Effector memory CD8-positive, alpha-beta T cell (primary cell): ENCODE measurements at places on chromosomes 7 and 10.

DNA sequence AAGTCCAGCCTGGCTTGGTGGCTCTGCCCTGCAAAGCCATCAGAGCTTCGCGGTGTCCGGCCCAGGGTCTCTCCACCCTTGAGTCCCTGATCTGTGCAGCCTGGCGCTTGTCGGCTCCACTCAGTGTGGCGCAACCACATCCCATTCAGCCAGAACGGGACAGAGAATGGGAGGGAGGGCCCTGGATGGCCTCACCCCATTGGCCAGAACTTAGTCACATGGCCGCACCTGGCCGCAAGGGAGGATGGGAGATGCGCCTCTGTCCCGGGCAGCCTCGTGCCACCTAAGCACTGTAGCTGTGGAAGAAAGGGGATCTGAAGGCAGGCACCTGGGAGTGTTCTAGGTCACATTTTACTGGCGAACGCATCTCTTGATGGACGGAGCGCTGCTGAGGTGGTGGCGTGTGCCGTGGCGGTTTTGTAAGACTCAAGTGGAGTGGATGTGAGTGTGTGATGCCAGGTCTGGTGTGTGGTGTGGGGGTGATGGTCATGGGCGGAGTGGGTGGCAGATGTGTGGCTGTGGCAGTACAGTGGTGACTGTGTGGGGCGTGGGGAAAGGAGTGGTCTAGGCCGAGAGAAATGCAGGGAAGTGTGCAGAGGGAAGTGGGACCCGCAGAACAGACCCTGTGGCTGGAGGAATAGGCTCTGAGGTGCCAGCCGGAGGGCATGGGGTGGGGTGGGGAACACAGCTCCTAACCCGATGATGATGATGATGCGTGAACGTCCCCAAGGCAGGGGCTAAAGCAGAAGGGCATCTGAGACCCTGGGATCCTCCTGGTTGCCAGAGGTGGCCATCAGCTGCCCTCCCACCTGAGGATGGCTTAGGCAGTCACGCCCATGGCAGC is 19.0 kb downstream of the CLEC2L start:
- no peak for DNase-seq

GRCh38 chr7:105885387-105886111 is 9.2 kb upstream of the ATXN7L1 start:
- no peak for DNase-seq

DNA sequence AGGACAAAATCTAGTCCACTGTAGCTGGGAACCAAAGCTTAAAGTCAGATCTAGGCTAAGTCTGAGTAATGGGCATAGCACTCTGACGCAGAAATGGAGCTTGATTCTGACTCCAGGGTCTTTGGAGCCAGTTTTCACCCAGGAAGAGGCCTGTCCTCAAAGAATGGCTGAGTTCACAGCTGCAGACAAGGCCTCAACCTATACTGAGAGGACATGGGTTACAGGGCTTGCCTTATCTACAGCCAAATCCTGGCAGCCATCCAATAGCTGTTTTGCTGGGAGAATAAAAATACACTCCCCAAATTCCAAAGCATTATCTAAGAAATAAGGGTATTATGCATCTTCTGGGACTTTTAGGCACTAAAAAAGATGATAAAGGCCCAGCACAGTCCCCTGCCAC is 154.8 kb downstream of the RAPGEF5 start:
- DNase-seq: no peak

DNA sequence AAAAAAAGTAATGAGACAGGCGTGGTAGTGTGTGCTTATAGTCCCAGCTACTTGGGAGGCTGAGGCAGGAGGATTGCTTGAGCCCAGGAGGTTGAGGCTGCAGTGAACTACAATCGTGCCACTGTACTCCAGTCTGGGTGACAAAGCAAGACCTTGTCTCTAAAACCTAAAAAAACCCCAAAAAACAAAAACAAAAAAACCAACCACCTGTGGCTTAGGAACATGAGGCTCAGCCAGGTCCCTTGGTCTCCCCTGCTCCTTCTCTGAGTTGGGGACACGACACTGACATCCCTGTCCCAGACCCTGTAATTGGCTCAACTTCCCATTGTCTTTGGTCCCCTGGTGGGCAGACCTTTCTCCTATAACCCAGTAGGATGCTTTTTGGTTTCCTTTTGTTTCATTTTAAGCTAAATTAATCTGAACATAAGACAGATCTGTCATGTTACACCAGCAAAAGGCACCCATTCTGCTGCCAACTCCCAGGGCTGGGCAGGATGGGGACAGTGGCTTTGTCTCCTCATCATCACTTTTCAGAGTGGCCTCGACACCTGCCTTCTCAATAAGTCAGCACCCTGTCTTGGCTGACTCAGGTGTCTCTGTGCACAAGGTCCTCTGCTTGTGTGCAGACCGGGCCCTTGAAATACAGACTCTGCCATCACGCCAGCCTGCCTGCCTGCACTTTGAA is 74.4 kb downstream of the MYL10 start:
- DNase-seq: no peak

GRCh38 chr10:101563007-101563406 is 25.1 kb downstream of the POLL start:
- DNase-seq: no peak

DNA sequence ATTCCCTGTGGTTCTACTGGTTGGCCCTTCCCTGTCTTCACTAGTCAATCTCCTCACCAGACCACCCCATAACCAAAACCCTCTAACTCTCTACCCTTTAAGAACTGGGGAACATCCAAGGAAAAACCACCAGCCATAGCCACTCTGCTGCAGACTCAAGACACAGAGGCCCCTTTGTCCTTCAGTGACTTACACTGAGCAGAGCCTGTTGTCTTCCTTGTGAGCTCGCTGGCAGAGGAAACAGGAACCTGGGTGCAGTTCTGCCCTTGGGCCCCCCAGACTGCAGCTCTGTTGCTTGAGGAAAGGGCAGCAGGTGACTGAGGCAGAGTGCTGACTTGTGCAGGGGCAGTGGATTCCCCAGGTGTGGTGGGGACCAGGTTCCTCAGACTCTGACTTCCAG is 30.6 kb downstream of the ZC3HAV1 start:
- DNase-seq: no peak

GRCh38 chr7:50197549-50197948 is 104.5 kb upstream of the ZPBP start:
- DNase-seq: no peak

- no peak for DNase-seq
These were observed 5.4 kb downstream of the PPIA start for GRCh38 chr7:44801890-44802289.

- DNase-seq: no peak
These were observed 121.3 kb upstream of the MGMT start for GRCh38 chr10:129345763-129346162.

- DNase-seq: no peak
These were observed 158.9 kb downstream of the AKR1D1 start for GRCh38 chr7:138235207-138235606.

- DNase-seq: no peak
These were observed 142.0 kb downstream of the PTPRN2 start for GRCh38 chr7:158445421-158446175.

GRCh38 chr7:135706858-135707569 is 21.0 kb downstream of the SLC13A4 start:
- DNase-seq: no peak

GRCh38 chr10:109475711-109476421 is 447.4 kb downstream of the XPNPEP1 start:
- DNase-seq: no peak

- DNase-seq: no peak
These were observed 9.4 kb downstream of the MTG1 start for GRCh38 chr10:133403359-133403758.

DNA sequence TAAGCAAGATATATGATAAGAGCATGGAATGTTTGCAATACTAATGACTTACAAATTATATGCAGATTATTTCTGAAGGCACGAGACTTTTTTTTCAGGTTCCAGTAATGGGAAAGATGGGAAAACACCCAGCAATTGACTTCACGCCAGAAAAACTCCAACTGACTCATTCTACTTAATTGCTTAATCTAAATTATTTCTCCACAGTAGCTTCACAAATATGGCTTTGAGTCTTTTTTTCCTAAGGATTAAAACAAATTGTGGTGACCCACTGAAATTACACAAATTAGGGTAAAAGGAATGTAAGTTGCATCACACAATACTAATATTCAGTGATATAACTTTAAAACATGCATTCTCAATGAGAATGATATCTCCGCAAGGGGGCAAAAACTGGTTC is 138.7 kb downstream of the GNAI1 start:
- no peak for DNase-seq

- DNase-seq: no peak
These were observed 116.2 kb upstream of the AFAP1L2 start for GRCh38 chr10:114520453-114520852.

GRCh38 chr7:5526100-5526905 is 102.7 kb upstream of the TNRC18 start:
- peak; percentile 13 for DNase-seq

- DNase-seq: no peak
These were observed 19.5 kb upstream of the ITGB8 start for GRCh38 chr7:20310963-20311742.

GRCh38 chr7:49483142-49483541 is 290.3 kb upstream of the VWC2 start:
- no peak for DNase-seq

DNA sequence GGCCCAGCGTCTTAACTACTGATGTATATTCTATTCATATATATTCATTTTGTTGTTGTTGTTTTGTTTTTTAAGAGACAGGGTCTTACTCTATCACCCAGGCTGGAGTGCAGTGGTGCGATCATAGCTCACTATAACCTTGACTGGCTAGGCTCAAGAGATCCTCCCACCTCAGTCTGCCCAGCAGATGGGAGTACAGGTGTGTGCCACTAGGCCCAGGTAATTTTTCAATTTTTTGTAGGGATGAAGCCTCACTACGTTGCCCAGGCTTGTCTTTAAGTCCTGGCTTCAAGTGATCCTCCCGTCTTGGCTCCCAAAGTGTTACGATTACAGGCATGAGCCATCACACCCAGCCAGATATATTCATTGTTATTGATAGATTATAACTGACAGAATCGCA is 12.9 kb upstream of the STN1 start:
- no peak for DNase-seq

- DNase-seq: no peak
These were observed 26.8 kb upstream of the THSD7A start for GRCh38 chr7:11858622-11859302.

DNA sequence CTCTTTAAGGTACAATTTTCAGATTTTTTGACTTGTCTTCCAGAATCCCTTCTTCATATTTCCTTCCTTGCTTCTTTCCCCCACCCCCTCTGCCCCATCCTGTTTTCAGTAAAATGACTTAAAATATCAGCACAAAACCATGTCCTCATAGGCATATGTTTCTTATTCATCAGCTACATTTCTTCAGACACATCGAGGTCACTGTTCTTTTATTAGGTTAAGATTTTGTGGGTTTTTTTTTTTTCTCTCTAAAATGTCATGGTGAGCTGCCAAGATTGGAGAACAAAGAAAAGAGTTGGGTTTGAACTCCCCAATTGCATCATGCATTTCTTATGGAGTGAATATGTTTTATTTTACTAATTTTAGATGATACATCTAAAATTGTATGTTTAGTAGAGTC is 35.8 kb downstream of the LAMB4 start:
- DNase-seq: no peak

- no peak for DNase-seq
These were observed 819 bp downstream of the POLD2 start for GRCh38 chr7:44122529-44122928.
